ENCODE measurements at places on chromosomes 5 and 9.
A peak's percentile ranks its signal among the peaks of the same experiment; 100 is the strongest.

- no peak for DNase-seq
Measured at GRCh38 chr9:38432922-38433510, 8.8 kb upstream of the IGFBPL1 start.

- DNase-seq: no peak
Measured at GRCh38 chr5:14218480-14218879, 75.3 kb downstream of the TRIO start.

GRCh38 chr5:17785774-17786173 lies 151.5 kb downstream of the TAF11L14 start:
- DNase-seq: no peak

DNA sequence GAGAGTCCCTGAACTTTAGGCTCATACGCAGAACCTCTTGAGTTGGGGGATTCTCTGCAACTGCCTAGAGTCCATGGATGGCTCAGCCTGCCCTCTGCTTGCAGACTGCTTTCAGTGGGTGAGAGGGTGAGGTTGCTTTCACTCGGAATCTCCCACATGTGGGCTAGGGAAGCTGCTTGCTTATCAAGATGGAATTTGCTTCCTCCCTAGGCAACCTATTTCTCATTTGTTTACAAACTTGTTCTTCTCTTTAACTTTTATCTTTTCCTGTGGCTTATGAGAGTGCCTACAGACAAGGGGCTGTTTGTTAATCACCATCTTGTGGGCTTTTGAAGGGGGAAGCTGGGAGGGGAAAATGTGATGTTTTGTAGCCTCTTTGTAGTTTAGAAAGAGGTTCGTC lies 10.0 kb downstream of the TLE4 start:
- peak; percentile 32 for DNase-seq

DNA sequence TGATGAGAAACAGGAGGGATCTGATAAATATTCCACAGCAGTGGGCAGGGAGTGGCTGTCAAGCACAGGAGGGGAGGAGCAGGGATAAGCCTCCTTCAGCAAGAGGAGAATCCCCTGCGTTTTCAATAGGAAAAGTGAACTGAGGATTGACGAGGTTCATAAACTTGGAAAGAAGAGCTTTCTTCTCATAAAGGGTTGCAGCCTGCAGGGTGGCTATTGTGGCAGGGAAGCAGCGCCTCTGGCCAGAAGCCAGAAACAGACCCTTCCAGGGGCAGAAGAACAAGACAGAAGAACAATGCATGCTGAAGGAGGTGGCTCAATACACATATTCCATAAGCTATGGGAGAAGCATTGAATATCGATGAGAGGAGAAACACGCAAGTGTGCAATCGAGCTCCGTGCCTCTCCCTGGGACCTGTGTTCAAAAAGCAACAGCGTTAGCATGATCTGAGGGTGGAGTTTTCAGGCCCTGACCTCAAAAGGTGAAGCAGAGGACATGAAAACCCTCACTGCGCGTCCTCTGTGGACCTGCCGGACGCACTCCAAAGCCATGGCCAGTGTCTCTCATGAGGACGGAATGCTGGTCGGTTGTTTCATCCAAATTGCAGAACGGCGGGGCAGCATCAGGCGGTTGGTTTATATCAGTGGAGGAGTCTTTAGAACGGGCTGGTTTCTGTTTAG lies 67.6 kb downstream of the ANKRD33B start:
- DNase-seq: no peak

- DNase-seq: no peak
Measured at GRCh38 chr9:134327671-134328231, 1.5 kb downstream of the RXRA start.

- peak; percentile 45 for DNase-seq
Measured at GRCh38 chr9:125631391-125632085, 75.5 kb downstream of the MAPKAP1 start.

DNA sequence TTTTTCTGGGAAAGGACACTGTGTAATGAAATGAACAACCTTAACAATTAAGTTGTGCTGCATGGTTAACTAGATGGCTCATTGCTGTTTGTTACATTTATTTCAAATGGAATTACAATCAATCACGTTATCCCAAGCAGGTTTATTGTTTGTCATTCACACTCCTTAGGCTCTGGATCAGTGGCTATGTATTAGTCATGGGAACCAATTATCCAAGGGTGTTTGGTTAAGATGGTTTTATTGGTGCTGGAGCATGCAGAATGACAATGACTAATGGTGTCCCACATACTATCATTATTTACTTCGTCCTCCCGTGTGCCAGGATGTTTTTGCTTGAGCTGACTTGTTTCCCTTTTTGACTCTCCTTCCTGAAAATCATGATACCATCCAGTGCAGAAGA lies 10.6 kb upstream of the TRPC7 start:
- no peak for DNase-seq

DNA sequence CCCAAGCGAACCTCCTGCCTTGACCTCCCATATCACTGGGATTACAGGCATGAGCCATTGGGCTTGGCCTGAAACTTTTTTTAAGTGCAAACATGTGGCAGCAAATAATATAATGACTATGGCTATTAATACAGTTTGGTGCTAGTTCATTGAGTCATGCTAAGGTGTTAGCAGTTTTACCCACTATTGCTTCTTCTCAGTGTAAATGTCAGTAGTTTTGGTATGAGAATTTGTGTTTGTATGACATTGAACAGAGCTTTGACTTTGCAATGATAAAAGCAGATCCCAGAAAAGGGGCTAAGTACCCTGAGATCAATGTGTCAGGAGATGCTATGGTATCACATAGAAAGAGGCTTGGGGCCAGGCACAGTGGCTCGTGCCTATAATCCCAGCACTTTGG lies 67.2 kb downstream of the WDR41 start:
- DNase-seq: no peak

DNA sequence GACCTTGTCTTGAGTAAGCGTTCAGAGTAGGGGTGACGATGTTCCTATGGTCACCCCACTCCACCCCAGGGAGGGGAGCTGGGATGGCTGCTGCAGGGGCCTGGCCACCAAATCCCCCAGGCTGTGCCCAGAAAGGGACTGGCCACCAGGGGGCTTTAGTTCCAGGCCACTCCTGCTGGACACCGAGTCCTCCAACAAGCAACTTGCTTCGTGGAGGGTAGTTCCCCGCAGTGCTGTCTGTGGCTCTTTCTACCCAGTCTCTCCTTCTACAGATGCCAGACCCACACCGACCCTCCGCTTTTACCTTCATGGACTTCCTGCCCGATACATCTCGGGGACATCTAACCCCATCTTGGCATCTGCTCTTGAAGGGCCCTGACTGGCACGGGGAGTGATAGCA lies 35.7 kb upstream of the GABRP start:
- no peak for DNase-seq

GRCh38 chr5:133367071-133367786 lies 245.1 kb downstream of the FSTL4 start:
- no peak for DNase-seq

- DNase-seq: no peak
Measured at GRCh38 chr9:32385152-32385884, 875 bp downstream of the ACO1 start.

- DNase-seq: no peak
Measured at GRCh38 chr5:80864706-80865435, 95.3 kb upstream of the RASGRF2 start.

DNA sequence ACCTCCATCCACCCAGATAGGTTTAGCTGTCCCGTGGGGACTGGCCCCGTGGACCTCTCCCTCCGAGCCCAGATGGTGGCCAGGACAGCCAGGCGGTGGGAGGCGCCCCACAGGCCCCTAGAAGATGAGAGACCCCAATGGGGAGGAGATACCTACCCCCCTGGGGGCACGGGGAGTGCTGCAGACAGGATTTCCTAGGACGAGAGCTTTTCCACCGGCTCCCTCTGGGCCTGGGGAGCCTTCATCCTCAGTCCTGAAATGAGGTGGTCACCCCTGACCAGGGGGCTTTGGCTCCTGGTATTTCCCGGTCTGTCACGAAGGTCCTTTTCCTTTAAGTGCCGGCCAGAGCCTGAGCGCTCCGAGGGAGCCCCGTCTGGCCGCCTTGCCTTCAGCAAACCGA lies 46.8 kb downstream of the MRPL36 start:
- no peak for DNase-seq

DNA sequence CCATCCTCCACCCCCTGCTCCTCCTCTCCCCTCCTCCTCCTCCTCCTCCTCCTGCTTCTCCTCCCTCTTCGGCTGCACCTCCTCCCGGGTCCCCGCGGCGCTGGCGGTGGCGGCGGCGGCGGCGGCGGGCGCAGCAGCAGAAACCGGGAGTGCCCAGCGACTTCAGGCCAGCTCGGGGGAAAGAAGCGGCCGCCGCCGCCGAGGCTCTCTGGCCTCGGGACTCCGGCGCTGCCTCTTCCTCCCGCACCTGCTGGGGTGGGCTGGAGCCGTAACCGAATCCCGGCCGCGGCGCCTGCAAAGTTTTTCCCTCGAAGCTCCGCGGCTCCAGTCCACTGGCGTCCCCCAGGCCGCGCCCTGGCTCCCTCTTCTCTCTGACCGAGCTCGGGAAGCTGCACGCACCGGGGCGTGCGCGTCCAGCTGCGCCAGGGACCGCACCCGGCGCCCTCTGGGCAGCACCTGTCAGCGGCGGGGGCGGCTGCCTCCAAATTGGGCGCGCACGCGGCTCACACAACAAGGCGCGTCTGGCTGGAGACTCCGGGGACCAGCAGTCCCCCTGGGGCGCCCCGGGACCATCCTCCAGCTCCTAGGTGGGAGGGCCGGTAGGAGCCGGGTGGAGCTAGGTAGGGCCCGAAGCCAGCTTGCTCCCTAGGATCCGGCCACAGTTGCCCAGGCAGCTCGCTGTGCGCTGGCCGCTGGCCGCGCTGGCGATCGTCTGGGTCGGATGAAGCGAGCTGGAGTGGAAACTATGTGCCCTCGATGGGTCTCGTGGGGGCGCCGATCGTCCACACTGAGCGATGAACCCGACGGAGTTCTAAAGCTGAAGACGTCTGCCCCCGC lies at the start of gene MCTP1:
MCTP1 (minus strand) TSS at position 523 of the 837 bp plus-strand sequence.
- peak; percentile 41 for DNase-seq

GRCh38 chr9:13221741-13222140 lies 57.8 kb downstream of the MPDZ start:
- DNase-seq: no peak

GRCh38 chr5:85538362-85538761 lies 1079.4 kb upstream of the COX7C start:
- no peak for DNase-seq

DNA sequence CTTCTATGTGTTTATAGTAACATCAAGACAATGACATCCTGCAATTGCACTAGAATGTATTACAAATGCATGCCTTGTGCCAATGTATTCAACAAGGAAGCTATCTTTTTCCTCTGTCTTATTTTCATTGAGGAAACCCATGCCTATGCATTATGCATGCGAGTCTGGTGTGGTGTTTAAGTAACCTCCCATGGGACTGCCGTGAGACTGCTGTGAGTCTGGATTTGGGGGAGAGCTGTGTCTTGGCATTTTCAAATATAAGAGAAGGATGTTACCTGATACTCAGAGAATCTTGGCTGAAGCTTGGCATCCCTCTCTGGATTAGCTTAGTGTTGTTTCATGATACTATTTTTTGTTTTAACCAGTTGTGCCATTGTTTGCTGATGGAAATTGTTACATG lies 98.3 kb downstream of the F2RL2 start:
- DNase-seq: no peak

DNA sequence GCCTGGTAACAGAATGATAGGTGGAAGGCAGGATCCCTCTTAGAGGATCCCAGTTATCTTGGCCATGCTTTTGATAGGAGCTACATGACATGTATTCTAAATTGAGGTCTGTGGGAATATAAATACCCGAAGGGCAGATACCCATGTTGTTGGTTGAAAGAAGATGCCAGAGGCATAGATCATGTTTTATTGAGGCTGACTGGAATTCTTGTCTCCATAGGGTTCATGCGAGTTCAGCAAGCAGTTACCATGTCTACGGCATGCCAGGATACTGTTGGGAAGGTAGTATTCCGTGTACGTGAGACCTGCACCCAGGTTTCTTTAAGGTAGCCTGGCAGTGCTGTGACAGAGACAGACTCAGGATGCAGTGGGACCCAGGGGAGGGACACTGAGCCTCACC lies 230.7 kb downstream of the NR3C1 start:
- no peak for DNase-seq

GRCh38 chr9:21056931-21057330 lies 20.8 kb downstream of the IFNB1 start:
- DNase-seq: no peak

DNA sequence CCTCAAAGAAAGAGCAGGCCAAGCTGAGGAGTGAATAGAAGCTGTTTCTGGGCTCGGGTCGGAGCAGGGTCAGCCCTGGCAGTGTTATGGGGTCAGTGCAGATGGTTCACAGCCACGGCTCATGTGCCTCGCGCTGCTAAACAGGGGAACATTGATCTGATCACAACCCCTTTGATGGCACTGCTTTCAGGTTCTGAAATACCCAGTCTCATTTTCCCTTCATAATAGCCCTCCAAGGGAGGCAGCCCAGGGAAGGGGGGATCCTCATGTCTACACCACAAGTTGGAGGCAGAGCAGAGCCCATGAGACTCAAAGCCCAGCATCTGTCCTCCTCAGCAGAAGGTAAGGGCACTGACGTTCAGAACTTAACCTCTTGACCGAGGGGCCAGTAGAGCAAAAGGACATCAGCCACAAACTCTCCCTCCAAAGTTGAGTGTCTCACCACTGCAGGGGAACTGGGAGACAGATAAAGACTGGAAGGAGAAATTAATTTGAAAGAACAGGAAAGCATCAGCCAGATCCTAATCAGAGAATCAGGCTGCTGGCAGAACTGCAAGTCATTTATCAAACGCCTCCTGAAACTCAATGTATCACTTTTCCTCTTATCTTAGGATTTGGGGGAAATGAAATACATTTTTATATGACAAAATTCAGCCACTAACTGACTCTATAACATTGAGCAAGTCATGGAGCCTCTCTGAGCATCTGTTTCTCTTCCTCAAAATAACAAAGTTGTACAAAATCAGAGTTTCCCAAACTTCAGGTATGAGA lies 110.6 kb downstream of the SH3TC2 start:
- DNase-seq: no peak

All from activated T-cell treated with anti-CD3 and anti-CD28 coated beads, Interleukin-2, amount 50 U/mL, for 48 hours (primary cell).